Activated gamma-delta T cell treated with Interleukin-2 at 50 U/mL for 16 hours (primary cell): ENCODE measurements at places on chromosomes 5 and 9.

GRCh38 chr9:75235632-75236031 lies 147.3 kb downstream of the OSTF1 start:
- DNase-seq, result no peak

- DNase-seq, result no peak
Observed at GRCh38 chr9:14256588-14256987, 57.4 kb downstream of the NFIB start.

GRCh38 chr9:108816037-108816436 lies 39.7 kb downstream of the ACTL7B start:
- DNase-seq, result no peak

DNA sequence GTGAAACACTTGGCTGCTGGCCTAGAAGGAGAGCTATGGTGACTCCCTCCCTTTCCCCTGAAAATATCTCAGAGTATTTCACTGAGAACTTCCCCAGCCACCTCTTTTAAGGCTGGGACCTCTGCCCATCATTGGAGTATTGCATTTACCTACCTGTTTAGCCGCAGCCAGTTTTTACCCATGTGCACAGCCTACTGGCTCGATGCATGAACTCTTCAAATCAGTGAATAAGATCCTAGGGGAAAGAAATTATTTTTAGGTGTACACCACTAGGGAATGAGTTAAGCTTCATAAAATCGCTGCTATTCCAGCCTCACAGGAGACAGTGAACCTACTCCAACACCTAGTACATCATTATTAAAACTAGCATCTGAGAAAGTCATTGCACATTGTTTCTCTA lies 16.8 kb upstream of the FAM174A start:
- DNase-seq, result no peak

DNA sequence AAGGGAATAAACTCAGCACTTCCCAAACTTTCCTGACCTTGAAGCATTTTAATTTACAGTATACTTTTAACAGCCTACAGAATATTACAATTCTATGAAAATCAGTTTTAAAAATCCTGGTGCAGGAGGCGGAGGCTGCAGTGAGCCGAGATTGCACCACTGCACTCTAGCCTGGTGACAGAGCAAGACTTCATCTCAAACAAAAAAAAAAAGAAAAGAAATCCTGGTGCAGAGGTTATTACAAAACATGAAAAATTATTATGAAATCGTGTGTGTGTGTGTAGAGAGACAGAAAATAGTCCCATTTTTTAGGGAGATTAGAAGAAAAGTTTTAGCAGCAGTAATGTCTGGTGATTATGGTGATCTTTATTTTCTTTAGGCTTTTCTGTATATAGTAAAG lies 26.9 kb downstream of the GOLPH3 start:
- DNase-seq, result no peak

DNA sequence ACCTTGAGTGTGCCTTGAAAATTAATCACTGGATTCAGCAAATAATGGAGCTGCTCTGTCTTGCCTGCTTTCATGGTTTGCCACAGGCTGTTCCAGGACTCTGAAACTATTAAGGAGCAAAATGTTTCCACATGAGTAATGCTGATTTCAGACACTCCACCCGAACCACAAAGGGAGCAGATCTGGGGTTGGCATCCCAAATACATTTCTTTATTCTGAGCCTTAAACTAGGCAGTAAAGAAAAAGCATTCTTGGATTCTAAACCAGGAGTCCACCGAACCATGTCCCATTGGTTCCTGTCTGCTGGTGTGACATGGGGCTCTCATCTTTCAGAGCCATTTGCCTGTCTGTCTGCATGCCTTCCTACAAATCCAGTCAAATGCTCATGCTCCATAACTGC lies 10.1 kb upstream of the C1QTNF3 start:
- no peak for DNase-seq

DNA sequence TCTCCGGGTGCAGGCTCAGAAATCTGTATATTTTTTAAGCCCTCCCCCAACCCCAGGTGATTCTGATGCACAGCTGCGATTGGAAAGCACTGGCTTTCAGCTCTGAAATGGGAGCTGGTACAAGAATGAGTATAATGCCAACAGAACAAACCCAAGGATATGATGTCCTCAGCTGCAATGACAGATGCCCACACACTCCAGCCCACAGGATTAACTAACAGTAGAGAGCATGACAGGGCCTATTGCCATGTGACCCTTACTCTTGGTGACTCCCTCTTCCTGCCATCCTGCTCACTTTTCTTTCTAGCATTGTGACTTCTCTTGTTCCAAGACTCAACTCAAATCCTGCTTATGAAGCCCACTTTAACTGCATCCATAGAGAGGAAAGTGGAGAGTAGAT lies 174.5 kb downstream of the FGF18 start:
- DNase-seq, result no peak

DNA sequence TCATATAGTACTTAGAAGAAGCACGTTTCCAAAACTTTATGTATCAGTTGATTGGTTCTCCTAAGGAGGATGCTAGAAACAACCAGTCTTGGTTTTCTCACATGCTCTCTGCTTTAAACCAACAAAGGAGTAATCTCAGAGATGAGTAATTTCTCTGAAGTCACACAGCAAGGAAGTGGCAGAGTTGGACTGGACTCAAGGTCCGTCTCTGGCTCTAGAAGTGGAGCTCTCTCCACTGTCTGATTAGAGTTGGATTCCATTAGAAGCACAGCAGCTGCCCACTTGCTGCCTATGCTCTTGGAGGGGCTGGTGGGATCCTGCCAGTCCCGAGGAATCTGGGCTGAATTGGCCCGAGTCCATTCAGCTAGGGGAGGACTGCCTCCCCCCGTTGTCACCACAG lies 21.0 kb downstream of the RALGPS1 start:
- DNase-seq, result no peak
